ENCODE measurements at places on chromosomes 4 and X.

GRCh38 chr4:7275067-7275466 lies 82.7 kb downstream of the SORCS2 start:
- no peak for DNase-seq

- DNase-seq, result no peak
Measured at GRCh38 chrX:135437867-135438733, 16.4 kb downstream of the SMIM10L2A start.

- DNase-seq, result no peak
Measured at GRCh38 chr4:138535316-138535715, 293.2 kb upstream of the SLC7A11 start.

- DNase-seq, result peak; percentile 77
Measured at GRCh38 chrX:72100824-72101351, 30.8 kb downstream of the RTL5 start.

- no peak for DNase-seq
Measured at GRCh38 chr4:76634220-76634619, 199.2 kb downstream of the SHROOM3 start.

- DNase-seq, result no peak
Measured at GRCh38 chr4:65924843-65925242, 254.6 kb upstream of the EPHA5 start.

DNA sequence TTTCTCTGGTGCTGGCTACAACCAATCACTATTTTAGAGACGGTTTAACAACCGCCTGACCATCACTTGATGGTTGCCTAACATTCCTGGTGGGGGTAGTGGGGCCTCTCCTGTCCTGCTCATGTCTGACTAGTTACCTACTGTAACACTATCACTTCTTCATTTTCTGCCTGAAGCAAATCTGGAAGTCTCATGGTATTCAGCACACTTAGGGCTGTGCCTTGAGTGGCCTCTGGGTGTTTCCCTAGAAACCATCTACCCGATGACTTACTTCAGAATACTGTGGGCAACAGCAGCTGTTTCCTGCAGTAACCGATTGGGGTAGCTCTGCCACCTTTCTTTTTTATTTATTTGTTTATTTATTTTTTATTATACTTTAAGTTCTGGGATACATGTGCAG lies 880.1 kb upstream of the INTU start:
- DNase-seq, result no peak

- no peak for DNase-seq
Measured at GRCh38 chrX:16308773-16309172, 141.5 kb downstream of the MAGEB17 start.

DNA sequence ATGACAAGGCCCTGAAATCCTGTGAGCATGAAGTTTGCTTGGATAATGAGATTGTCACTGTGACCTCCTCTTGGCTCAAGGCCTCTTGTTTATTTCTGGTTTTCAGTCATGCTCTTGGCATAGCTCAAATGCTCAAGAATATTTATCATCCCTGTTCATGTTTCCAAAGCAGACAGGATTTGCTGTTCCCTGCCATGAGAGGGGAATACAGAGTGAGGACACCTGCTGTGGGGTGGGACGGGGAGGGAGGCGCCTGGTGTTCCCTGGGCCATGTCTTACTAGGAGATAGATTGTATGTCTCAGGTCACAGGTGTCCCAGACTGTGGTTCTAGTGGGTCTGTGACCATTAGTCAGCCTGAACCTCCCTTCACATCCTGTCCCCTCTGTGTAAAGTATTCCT lies 34.9 kb upstream of the SH3RF1 start:
- no peak for DNase-seq

- DNase-seq, result no peak
Measured at GRCh38 chr4:183638436-183638835, 20.5 kb downstream of the RWDD4 start.

DNA sequence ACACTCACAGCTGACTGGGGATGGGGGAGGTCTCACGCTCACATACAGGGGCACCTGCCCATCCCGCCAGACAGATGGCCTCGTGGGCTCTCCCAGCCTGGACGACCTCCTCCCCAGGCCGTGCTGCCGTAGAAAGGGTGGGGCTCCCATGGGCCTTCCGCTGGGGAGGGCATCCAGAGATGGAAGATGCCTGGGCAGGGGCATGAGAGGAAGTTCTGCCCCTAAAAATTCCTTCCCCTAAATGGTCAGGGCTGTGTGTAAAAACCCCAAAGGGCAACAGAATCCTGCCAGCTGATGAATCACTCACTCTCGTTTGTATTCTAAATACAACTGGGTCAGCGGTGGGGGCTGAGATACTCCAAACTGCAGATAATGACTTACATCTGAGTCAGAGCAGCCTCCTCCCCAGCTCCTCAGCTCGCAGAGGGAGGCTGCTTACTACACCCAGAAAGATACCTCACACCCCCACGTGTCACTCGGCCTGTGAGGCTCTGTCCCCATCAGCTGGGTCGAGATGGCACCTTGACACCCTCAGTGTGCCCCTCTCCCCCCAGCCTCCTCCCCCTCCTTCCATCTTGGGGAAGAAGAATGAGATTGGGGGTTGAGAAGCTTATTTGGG lies 10.1 kb downstream of the WDR1 start:
- peak; percentile 92 for DNase-seq

DNA sequence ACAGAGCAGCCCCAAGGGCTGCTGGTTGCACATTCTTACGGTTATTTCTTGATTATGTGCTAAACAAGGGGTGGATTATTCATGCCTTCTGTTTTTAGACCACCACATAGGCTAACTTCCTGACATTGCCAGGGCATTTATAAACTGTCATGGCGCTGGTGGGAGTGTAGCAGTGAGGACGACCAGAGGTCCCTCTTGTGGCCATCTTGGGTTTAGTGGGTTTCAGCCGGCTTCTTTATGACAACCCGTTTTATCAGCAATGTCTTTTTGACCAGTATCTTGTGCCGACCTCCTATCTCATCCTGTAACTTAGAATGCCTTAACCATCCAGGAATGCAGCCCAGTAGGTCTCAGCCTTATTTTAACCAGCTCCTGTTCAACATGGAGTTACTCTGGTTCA lies 212.4 kb upstream of the GRID2 start:
- no peak for DNase-seq

GRCh38 chr4:21884615-21885014 lies 64.0 kb downstream of the KCNIP4 start:
- DNase-seq, result no peak

Measured in activated naive CD4-positive, alpha-beta T cell treated with anti-CD3 and anti-CD28 coated beads for 36 hours (primary cell).